Heart left ventricle (tissue), 16 donors: ENCODE measurements at places on chromosomes 3 and 15. TPM values are rescaled to one million over a fixed set of nuclear protein-coding genes. Genes with fewer than 3 reads are reported as not detected.

DNA sequence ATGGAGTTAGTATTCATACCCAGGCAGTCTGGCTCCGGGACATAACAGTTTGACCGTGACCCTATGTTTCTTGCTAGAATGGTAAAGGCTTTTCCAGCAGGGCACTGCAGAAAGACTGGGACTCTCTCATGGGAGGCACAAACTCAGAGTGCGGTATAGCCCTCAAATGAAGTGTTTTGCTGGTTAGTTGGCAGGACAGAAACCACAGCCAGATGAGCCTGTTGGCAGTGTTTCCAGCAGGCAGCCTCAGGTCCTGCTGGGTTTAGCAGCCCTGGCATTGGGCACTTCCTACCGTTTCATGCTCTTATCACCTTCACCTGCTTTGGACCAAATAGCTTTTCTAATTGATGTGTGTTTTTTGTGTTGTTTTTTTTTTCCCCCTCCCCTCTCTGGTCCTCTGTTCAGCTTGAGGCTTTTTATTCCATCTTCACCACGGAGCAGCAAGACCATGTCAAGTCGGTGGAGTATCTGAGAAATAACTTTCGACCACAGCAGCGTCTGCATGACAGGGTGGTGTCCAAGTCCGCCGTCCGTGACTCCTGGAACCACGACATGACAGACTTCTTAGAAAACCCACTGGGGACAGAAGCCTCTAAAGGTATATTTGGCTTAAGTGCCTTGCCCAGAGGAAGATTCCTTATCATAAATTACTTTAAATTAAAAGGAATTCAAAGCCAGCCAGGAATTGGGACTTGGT is 205.6 kb downstream of the FEZF2 start:
- H3K4me3 ChIP-seq: no peak overlapping the region
- no peaks in the 10 kb centered on the region for H3K36me3 ChIP-seq
- H3K4me1 ChIP-seq: peaks cover 44% of the 10 kb centered on the region
- DNase-seq: peak; percentile 33

GRCh38 chr3:70951316-70951715 is 632.2 kb downstream of the FOXP1 start:
- DNase-seq: no peak
- no peak overlapping the region for H3K4me3 ChIP-seq
- peaks cover 7% of the 10 kb centered on the region for H3K4me1 ChIP-seq
- H3K27me3 ChIP-seq: no peaks in the 10 kb centered on the region

- H3K27ac ChIP-seq: no peak overlapping the region
- no peaks in the 10 kb centered on the region for H3K36me3 ChIP-seq
- no peak overlapping the region for H3K4me3 ChIP-seq
- peaks cover 5% of the 10 kb centered on the region for H3K4me1 ChIP-seq
These were observed 796.8 kb downstream of the AGBL1 start for GRCh38 chr15:86876387-86876944.

GRCh38 chr3:13477943-13478342 is 2.2 kb upstream of the HDAC11 start:
- no peak for DNase-seq
- peaks cover 10% of the 10 kb centered on the region for H3K4me1 ChIP-seq

DNA sequence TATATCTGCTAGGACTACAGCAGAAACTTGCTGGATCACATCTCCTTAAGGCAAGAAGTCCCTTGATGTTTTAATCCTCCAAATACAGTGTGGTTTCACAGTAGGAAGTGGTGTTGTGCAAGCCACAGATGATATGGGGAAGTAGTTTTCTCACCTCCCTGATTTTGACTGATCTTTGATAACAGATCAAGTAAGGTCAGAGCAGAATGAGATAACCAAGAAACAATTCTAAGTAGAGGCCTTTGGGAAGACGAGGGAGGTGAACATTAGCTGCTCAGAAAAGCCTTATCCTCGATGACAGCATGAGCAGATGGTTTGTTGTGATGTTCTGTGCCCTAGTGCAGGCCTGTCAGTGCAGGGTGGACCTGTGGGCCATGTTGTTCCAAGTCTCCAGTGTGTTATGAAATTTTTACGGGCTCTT is 61.3 kb downstream of the RIOX2 start:
- no peak overlapping the region for H3K4me3 ChIP-seq
- no peaks in the 10 kb centered on the region for H3K27me3 ChIP-seq
- H3K27ac ChIP-seq: peak overlapping the region; percentile 27

CCDC174 gene
- polyA plus RNA-seq: 9.2 TPM

USP3 gene
- polyA plus RNA-seq: 10.5 TPM

ZNF639 gene
- polyA plus RNA-seq: 9.2 TPM

ZNF609 gene
- polyA plus RNA-seq: 5.8 TPM

EPHB1 gene
- polyA plus RNA-seq: 0.42 TPM
